Kidney epithelial cell (primary cell): ENCODE measurements at places on chromosomes 11 and 22. TPM values are rescaled to one million over a fixed set of nuclear protein-coding genes. Genes with fewer than 3 reads are reported as not detected.

Gene MGAT3
- 1.8 and 4.1 TPM in 2 replicates for total RNA-seq

DNA sequence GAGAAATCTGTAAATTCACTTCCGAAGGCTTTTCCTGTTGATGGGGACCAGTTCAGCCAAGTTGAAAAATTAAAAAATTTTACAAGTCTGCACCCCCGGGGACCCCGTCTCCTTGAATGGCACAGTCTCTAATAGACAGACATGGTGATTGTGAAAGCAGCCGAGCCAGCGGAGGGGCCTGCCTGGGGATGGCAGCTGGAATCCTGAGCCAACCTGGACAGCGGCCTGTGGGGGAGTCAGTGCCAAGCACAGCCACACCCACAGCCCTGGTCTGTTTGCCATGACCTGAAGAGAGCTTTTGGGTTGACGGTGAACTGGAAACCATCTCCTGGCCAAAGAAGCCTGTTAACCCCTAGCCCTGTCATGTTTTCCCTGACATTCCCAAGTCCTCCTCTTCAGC lies 64.7 kb downstream of the PARVG start:
- DNase-seq, result no peak

DNA sequence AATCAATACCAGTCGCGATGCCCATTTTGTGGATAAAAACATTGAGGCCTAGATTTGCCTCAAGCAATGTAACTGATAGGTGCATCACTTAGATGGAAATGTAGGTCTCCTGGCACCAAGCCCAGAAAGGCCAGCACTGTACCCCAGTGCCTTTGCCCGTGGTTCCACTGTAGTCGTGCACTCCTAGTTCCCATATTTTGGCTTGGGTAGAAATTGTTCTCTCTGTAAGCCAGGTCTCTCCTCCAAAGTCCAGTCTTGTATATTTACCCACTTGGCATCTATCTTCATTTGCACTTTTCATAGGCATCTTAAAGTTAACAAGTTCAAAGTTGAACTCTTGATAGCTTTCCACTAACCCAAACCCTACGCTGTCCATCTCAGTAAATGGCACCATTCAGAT lies 41.6 kb upstream of the DMC1 start:
- no peak for DNase-seq

GRCh38 chr22:41683616-41684015 lies 5.1 kb downstream of the SNU13 start:
- no peak for DNase-seq
